Fibroblast of villous mesenchyme (primary cell): ENCODE measurements at places on chromosomes 6 and 20.

DNA sequence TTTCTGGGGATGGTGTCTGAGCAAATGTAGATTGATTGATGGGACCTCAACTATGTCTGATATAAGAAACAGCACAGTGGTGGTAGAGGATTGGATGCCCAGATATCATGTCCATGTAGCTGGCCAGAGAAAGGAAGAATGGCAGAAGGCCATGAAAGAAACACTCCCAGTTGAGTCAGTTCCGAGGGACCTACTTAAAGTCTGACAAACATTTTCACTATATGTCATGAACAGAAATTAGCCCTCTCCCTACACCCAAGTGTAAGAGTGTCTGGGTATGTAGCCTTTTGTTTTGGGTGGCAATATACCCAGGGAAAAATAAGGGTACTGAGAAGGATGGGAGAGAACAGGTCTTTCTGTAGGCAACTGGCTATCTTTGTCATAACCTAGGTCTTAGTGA, 434.2 kb downstream of the BCKDHB start:
- DNase-seq: no peak

DNA sequence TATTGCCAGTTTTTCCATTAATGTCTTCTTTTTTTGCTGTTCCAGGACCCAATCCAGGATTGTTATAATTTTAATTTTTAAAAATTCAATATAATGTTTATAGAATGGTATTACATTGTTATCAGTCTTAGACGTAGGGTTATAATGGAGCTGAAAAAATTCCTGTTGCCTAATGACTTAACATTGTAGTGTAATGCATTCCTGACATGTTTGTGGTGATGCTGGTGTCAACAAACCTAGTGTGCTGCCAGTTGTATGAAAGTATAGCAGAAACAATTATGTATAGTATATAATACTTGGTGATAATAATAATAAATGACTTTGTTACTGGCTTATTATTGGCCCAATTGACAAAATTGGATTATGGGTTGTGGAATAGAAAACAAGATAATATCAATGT, 30.4 kb downstream of the KIZ start:
- DNase-seq: peak; percentile 83

- DNase-seq: no peak
Measured at GRCh38 chr6:126396131-126396530, 56.2 kb downstream of the CENPW start.

- no peak for DNase-seq
Measured at GRCh38 chr6:80020381-80021120, 16.1 kb downstream of the TTK start.

DNA sequence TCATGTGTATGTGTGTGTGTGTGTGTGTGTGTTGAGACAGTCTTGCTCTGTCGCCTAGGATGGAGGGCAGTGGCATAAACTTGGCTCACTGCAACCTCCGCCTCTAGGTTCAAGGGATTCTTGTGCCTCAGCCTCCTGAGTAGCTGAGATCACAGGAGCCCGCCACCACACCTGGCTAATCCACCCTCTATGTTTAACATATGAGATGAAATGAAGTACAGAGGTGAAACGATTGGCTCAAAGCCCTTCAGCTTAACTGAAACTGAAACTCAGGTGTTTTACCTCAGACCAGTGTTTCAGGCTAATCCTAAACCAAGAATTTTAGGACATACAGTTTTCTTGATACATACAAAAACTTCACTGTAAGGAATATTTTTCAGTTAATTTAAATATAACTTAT, 167.3 kb downstream of the KCNQ5 start:
- DNase-seq: no peak

DNA sequence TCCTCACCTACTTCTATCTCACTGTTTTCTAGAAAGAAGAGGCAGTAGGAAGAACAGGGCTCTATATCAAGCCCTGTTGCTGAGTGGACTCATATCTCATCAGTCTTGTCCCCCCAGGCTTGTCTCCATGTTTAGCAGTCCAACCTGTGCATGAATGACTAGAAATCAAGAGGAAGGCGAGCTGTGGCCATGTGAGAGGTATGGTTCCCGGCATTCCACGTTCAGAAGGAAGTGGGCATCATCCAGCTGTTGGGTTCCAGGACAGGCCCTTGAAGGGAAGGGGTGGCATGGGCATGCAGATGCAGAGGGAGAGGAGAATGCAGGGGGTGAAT, 176.6 kb downstream of the MRPL14 start:
- DNase-seq: no peak

- DNase-seq: no peak
Measured at GRCh38 chr6:45423111-45423823, 45.5 kb upstream of the SUPT3H start.

DNA sequence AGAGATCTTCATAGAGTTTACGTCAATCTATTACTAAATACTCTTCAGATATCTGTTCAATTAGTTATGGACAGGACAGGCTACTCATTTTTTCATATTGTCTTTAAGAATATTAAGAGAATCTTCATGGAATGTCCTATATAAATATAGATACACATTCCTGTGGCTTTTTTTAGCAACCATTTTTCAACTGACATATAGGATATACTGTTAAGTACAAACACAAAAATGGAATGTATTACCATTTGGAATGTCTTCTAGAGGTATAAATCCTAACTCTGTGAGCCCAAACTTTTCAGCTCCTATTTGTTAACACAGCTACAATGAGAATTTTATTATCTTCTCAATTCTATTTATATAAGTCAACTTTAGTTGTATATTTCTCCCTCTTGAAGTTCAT, 239.6 kb upstream of the DEFB112 start:
- no peak for DNase-seq

DNA sequence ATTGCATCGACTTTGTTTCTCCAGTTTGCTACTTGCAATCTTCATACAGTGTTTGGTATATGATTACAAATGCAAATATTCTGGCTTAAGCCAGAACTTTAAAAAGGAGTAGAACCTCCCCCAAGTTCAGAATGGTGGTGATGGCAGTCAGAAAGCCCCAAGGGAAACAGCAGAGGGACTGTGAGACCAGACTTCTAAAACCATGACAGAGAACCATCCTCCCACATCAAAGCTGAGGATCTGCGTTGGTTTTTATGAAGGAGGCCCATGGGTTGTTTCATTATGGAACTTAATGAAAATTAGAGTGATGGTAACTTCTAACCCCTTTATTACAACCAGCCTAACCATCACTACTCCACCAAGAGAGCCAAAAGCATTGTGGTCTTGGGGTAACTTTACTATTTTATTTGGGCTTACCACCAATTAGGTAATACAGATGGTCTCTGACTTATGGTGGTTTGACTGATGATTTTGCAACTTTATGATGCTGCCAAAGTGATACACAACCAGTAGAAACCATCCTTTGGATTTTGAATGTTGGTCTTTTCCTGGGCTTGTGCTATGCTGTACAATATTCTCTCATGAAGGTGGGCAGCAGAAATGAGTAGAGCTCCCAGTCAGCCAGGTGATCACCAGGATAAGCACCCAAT, 10.9 kb upstream of the MRS2 start:
- no peak for DNase-seq

- DNase-seq: no peak
Measured at GRCh38 chr6:148867862-148868261, 121.0 kb downstream of the UST start.

GRCh38 chr20:33790566-33790965, 20.6 kb upstream of the CHMP4B start:
- DNase-seq: no peak

DNA sequence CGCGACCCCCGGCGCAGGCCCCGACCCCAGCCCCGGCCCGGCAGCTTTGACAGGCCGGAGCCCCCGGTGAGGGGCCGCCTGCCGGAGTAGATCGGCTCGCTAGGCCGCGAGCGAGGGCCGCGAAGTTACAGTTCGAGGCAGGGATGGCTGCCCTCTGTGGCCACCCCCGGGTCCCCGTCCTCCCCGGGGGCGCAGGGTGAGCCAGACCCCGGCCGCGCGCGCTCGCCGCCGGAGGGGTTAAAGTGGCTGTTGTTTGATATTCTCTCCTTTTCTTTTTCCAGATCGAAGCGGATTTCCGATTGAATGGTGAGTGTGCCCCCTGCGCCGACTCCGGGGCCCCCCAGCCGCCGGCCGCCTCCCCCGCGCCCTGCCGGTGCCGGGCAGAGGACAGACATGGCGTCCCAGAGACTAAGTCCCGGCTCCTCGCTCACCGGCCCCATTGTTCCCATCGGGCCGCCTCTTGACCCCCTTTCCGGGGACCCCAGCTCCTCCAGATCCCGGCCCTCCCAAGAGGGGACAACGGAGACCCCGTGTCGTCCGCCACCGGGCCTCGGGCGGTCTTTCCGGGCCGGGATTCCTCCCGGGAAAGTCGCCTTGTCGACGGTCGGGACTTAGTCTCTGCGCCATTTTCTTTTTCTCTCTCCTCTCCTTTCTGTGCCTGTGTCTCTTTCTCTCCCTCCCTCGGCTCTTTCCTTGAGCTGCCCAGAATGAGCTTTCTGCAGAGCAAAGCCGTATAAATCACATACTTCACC, 704 bp downstream of the TOP1 start:
- no peak for DNase-seq

DNA sequence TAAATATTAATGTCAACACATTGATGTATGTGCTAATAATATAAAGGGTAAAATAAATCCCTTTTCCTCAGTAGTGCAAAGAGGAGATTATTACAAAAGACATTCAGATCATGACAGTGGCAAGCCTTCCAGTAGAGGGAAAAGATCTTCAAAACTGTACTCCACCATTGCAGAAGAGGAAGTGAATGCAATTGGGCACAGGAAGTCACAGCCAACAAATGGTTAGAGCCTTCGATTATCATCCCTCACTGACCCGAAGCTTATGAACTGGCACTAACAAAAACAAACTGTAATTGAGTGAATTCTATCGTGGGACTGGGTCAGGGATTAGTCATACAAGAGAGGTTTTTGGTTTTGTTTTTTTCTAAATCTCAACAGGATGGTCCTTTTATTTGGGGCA, 39.3 kb upstream of the SCGN start:
- no peak for DNase-seq

DNA sequence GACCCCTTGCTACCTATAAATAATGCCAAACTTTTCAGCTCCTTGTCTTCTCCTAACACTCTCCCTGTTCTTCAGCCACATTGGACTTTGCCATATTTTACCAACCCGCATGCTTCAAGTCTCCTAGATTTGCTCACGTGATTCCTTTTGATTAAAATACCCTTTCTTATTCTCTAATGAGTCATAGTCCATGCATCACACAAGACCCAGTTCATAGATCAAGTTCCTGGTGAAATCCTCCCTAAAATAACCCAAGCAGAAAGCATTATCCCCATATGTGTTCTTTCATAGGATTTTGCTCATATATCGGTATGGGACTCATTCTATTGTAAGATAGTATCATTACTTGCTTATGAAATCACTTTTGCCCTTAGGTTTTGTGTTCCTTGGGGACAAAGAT, 108.9 kb upstream of the STXBP5 start:
- DNase-seq: no peak

- no peak for DNase-seq
Measured at GRCh38 chr6:137390334-137390733, 103.9 kb downstream of the OLIG3 start.

- peak; percentile 16 for DNase-seq
Measured at GRCh38 chr6:64334636-64335035, 699.0 kb downstream of the PHF3 start.

- no peak for DNase-seq
Measured at GRCh38 chr6:152086223-152086873, 278.9 kb downstream of the ESR1 start.

GRCh38 chr6:119142041-119142440, 63.6 kb upstream of the FAM184A start:
- peak; percentile 72 for DNase-seq

DNA sequence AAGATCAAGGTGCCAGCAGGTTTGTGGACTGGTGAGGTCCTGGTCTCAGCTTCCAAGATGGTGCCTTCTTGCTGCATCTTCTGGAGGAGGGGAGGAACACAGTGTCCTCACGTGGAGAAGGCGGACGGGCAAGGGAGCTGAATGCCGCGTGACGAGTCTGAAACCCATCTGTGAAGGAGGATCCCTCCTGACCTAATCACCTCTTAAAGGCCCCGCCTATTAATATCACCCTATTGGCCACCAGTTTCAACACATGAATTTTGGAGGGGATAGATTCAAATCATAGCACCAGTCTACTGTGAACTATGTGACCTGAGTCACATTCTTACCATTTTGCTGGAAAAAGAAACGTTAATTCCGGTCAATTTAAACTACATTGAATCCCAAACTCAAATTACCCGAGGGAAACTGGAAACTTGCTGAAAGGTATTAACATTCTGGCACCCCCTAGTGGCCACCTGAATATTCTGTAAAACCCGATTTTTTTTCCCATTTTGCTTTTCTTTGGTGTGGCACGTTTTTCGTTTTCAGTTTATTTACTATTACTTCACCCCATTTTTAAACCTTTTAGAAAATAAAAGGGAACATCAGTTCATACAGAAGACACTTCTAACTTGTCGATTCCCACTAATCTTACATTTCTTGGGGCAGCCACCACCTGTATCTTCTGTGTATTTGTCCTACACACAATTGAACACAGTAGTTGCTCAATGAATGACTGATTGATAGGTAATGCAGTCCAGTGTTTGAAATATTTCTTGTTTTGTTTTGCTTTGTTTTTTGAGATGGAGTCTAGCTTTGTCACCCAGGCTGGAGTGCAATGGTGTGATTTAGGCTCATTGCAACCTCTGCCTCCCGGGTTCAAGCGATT, 17.9 kb upstream of the CCDC170 start:
- peak; percentile 63 for DNase-seq

GRCh38 chr6:143605906-143606521, 71.8 kb upstream of the PHACTR2 start:
- DNase-seq: no peak

- peak; percentile 24 for DNase-seq
Measured at GRCh38 chr6:157911278-157911677, 70.4 kb upstream of the SYNJ2 start.

GRCh38 chr20:34210271-34210670, 31.0 kb upstream of the ASIP start:
- no peak for DNase-seq

DNA sequence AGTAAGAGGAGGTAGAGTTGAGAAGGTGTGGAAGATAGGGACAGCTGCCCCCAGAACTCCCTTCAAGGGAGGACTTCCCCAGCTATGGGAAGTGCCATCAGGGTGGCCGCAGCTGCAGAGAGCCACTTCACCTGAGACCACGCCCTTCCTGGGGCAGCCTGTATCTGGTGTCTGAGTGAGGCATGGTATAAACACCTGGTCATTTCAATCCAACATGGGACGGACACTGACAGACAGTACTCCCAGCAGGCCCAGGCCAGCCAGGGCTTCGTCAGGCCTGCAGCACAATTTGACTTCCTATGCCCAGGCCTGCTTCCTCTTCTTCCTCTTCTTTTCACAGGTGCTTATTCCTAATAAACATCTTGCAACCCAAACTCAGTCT, 4.5 kb downstream of the SOX12 start:
- DNase-seq: no peak

- no peak for DNase-seq
Measured at GRCh38 chr20:24627291-24627690, 157.9 kb downstream of the SYNDIG1 start.

DNA sequence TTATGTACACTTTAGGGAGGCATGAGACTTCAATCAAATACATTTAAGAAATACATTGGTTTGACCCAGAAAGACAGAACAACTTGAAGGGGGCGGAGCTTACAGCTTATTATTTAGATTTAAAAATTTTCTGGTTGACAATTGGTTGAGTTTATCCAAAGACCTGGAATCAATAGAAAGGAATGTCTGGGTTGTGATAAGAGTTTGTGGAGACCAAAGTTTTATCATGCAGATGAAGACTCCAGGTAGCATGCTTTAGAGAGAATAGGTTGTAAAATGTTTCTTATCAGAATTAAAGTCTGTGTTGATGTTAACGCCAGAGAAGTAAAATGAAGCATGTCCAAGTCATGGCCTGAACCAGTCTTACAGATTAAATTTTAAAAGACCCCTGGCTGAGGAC, 757.8 kb upstream of the ADGRB3 start:
- no peak for DNase-seq

- DNase-seq: no peak
Measured at GRCh38 chr6:27591699-27592480, 119.0 kb upstream of the ZNF184 start.
